ENCODE measurements at places on chromosomes 2 and 18.

GRCh38 chr2:63775191-63775590 lies 66.5 kb upstream of the UGP2 start:
- no peak for DNase-seq

DNA sequence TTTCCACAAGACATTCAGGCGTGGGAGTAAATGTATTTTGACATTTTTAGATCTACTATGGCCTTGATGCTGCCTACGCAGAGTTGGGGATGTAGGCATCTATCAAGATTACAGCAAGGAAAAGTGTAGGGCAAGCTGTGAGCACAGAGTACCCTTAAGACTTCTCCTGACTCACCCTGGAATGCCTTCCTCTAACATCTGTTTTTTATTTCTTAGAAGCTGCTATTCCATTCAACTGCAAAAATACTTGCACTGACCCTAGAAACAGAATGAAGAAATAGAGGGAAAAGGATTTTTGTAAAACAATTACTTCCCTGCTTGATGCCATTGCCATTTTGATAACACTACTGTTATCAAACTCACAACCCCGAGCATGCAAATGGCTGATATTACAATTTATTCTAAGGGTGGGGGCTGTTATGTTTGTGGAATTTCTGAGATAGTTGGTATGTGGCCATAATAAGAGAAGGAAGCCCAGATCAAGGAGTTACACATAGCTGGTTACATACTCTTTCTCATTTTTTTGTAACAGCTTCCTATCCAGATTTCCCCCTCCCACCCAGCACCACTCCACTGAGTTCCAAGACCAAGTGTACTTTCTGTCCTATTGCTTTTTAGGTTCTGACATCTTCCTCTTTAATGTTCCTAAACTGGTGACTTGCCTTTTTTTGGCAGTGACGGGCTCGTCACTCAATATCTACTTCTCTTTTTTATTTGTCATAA lies 6.0 kb upstream of the ROCK1 start:
- DNase-seq = no peak

DNA sequence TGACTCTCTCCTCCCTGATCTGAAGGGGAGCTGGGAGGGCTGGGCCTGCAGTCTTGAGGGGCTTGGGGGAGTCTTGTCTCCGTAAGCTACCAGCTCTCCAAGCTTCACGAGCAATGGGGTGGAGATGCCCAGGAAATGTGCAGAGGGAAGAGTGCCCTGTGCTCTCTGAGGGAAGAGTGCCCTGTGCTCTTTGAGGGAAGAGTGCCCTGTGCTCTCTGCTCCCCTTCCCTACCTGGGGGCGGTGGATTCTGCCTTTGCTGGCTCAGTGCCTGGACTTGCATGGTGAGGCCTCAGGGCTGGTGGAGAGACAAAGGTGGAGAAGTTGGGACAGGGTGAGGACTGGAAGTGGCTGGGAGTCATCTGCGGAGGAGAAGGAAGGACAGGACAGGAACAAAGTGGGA lies 72.7 kb downstream of the TWIST2 start:
- DNase-seq = no peak

- no peak for DNase-seq
Measured at GRCh38 chr2:126676221-126677175, 20.5 kb downstream of the GYPC start.

GRCh38 chr18:46291149-46291548 lies 187.0 kb downstream of the HAUS1 start:
- no peak for DNase-seq

DNA sequence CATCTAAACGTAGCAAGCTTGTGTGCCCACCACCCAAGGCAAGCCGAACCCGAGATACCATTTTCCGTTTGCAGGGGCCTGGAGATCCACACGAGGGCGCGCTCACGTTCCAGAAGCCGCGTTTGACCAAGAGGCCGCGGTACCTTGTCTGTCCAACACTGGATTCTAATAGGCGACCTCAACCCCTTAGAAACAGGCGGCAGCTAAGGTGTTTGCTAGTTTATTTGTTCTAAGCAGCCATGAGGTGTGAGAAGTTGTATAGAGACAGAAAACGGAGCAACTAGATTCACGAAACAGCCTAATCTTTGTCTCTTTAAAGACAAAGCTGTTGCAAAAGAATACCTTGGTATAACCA lies 4.2 kb downstream of the HOXD11 start:
- peak; percentile 63 for DNase-seq

- DNase-seq = peak; percentile 3
Measured at GRCh38 chr2:240423788-240424191, 11.7 kb upstream of the GPC1 start.

DNA sequence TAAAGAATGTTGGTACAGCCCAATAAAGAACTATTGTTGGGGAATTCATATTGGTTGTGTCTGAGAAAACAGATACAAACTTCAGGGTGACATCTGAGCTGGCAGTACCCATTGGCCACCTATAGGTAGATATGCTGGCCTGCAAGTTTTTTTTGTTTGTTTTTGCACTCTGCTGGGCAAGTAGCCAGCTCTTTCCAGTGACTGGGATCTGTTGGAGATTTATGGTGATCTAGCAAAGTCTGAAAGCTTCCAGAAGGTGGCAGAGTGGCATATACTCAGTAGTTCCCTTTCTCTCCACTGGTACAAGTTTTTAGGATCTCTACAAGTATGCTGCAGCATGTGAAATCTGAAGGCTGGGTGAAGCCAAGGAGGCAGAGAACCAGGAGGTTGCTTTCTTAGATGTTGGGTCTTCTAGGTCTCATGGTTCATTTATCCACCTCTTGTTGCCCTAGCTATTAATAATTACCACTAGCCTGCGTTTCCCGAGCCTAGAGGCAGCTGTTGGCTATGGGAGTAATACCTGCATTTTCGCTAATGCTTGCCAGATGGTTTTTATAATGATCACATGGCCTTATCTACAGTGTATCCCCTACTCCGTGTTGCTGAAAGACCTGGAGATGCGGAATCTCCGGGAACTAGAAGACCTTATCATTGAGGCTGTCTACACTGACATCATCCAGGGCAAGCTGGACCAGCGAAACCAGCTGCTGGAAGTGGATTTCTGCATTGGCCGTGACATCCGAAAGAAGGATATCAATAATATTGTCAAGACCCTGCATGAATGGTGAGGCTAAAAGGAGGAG lies 9.5 kb downstream of the COPS7B start:
- DNase-seq = no peak

DNA sequence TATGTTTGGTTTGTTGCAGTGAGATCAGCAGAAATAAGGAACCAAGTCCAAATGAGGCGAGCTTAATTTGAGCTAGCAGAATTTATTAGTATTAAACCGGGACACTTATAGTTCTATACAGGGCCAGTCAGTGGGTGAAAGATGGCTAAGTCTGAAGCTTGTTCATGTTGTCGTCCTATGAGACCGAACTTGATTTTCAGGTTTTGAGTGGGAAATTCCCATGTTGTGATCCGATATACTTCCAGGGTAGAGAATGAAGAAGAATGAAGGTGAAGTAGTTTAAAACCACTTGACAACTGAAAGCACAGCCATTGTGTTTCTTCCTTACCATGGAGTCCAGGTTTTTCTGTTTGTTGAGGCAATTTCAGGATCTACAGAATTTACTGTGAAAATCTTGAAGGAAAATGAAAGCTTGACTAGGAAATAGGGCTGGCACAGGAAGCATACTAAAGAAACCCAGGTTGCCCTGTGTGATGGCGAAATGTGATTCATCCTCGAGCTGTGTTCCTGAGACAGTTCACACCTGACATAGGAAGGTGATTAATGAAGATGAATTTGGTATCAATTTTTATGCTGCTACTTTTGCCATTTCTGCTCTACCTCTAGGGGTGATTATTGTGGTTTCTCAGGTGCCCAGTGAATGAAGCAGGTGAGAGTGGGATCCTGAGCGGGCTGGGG lies 37.6 kb upstream of the MGAT5 start:
- no peak for DNase-seq

DNA sequence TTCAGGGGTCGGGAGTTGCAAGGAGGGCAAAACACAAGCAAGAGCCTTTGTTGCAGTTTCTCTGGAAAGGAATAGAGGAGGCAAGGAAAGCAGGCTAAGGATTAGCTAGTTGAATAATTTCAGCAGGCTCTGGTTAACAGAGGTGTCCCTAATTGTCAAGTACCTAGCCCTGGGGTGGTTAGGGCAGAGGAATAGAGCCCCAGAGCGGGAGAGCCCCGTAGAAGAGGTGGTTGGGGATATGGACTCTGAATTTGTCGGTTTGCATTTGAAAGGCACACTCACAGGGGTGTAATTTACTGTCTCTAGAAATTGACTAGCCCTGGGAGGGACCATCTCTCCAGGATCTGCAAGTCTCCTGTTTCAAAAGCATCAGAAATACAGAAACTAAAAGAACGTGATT lies 1030.2 kb downstream of the TMEM182 start:
- DNase-seq = no peak

GRCh38 chr18:621291-622043 lies 24.7 kb downstream of the CLUL1 start:
- no peak for DNase-seq

- no peak for DNase-seq
Measured at GRCh38 chr2:191521608-191522208, 156.2 kb upstream of the NABP1 start.

- DNase-seq = no peak
Measured at GRCh38 chr2:75603477-75603876, 42.7 kb upstream of the EVA1A start.

GRCh38 chr2:139217641-139218040 lies 437.5 kb upstream of the NXPH2 start:
- no peak for DNase-seq

GRCh38 chr2:84197901-84198300 lies 261.2 kb downstream of the SUCLG1 start:
- DNase-seq = no peak

- no peak for DNase-seq
Measured at GRCh38 chr2:69798290-69798908, 31.1 kb upstream of the GMCL1 start.

- no peak for DNase-seq
Measured at GRCh38 chr2:165743442-165743841, 50.6 kb downstream of the GALNT3 start.

DNA sequence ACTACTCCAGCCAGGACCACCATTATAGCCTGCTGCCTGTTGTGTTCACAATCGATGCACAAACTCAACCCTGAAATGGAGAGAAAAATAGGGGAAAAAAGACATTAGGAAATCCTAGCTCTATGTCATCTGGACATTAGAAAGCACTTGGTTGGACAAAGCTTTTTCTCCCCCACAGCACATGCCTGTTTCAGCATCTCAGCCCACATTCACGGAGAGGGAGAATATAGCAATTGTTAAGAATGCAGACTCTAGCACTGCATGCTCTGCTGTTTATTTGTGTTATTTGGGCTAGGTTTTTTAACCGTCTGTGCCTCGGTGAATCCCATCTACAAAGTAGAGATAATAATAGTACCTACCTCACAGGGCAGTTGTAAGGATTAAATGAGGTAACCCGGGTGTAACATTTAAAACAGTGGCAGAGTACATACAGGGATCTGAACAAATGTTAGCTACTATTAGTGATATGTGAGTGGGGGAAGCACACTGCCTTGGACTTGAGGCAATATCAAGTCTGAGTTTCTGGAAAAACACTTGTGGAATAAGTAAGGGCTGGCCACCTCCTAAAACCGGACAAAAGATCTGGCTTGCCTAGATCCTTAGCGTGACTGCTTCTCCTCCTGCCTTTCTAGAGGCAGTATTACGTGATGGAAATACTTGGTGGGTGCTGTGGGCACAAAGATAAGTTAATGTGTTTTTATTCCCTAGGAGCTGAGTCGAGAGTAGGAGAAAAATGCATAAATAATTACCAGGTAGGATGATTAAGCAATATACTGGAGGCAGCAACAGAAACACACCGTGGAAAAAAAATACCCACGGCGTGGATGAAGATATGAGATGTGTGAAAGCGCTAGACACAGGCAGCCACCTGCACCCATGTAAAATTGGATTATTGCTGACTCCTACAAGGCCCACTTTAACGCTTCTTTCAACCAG lies 1.0 kb upstream of the PPP1CB start:
- DNase-seq = peak; percentile 30

GRCh38 chr2:222709191-222709891 lies 37.9 kb downstream of the MOGAT1 start:
- peak; percentile 14 for DNase-seq

DNA sequence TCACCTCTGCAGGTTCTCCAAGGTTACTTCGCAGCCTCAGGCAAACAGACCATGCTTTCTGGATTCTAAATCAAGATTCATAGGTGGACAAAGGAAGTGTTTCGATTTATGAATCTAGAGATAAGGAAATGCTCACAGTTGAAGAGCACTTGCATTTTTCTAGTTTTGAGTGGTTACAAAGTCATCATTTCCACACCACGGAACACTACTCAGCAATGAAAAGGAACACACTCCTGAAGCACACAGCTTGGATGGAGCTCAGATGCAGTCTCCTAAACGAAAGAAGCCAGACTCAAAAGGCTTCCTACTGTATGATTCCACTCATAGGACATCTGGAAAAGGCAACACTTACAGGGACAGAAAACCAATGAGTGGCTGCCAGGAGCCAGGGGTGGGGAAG lies 31.7 kb downstream of the SDC1 start:
- no peak for DNase-seq

GRCh38 chr2:134139611-134140010 lies 114.3 kb upstream of the MGAT5 start:
- no peak for DNase-seq

GRCh38 chr2:15092181-15092580 lies 459.7 kb downstream of the LRATD1 start:
- DNase-seq = no peak

DNA sequence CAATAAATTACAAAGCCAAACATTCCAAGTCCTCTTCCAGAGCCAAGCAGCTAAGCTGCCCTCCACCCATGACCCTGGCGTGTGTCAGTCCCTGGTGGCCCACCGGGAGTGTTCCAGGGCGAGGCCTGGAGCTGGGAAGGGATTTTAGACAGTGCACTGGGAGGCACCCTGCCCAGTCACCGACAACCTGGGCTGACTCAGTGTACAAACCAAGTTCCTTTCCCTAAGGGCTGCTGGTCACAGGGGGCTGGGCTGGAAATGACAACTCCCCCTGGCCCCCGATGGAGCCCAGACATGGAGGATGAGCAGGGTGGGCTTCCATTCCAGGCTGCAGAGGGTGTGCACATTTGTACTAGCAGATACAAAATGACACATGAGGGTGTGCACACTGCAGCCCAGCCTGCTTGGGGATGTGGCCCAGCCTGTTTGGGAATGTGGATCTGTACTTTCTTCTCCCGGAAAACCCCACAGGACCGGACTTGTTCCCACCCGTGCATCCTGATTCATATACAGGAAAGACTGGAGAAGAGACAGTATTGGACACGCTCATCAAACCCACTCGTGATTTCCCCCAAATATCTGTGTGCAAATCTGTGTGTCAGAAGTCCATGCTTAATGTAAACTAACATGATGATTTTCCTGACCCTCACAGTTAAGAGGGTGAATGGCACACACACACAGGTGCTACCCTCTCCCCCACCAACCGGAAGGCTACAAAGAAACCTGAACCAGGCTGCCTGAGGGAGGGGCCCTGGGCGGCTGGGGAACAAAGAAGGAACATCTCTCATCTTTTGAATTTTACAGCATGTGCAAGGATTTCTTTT lies 58.9 kb downstream of the NDUFA10 start:
- no peak for DNase-seq

DNA sequence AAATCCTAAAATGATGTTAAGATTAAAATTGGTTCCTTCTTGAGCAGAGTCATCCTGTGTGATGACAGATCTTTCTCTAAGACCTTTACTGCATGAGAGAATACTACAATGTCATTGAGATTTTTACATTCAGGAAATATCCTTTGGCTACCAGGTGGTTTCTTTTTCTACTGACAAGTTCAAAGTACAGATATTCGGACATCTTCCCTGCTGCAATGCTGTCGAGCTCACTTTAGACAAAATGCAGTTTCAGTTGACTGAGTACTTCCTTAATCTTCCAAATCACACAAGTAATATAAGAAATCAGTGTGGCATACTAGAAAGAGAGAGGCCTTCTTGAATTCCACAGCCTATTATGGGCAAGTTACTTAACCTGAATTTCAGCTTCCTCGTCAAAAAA lies 207.9 kb upstream of the ACVR2A start:
- DNase-seq = no peak
